Sciatic nerve (tissue), 2 donors: ENCODE measurements at places on chromosomes 2 and 18.

DNA sequence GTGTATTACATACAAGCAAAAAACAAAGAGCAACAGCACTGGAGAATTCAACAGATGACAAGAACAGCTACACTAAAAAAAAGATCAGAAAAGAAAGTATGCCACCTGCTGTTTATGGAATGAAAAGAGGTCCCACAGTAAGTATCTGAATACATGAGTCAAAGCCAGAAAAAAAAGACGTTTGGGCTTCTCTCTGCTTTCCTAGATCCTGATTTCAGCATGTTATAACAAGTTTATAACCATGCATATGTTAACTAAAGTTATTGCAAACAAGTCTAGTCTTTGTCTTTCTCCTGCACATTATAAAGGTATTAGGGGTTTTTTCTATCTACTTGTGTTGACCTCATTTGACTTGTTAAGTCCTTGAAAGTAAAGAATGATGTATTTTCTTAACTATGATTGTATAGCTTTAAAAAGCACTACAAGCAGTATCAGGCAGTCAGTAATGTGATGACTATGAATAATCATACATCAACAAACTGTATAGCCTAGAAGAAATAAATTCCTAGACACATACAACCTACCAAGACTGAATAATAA lies 108.5 kb upstream of the COL5A2 start:
- DNase-seq, result no peak

- no peak for DNase-seq
These were observed 265.1 kb downstream of the ETAA1 start for GRCh38 chr2:67662222-67662621.

DNA sequence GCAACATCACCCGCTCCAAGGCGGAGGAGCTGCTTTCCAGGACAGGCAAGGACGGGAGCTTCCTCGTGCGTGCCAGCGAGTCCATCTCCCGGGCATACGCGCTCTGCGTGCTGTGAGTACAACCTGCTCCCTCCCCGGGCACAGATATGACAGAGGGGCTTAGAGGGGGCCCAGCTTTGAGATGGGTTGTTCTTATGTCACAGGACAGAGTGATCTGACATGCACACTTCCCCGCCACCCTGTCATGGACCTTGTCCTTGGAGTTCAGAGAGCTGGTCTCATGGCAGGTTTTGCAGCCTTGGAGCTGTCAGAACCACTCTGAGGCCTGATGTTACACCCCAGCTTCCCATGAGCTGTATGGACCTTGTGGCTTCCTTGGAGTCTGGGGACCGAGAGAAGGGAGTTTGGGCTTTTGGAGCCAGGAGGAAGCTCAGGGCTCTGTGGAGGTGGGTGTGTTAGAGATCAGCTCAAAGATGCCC lies 398 bp downstream of the INPP5D start:
- no peak for DNase-seq

DNA sequence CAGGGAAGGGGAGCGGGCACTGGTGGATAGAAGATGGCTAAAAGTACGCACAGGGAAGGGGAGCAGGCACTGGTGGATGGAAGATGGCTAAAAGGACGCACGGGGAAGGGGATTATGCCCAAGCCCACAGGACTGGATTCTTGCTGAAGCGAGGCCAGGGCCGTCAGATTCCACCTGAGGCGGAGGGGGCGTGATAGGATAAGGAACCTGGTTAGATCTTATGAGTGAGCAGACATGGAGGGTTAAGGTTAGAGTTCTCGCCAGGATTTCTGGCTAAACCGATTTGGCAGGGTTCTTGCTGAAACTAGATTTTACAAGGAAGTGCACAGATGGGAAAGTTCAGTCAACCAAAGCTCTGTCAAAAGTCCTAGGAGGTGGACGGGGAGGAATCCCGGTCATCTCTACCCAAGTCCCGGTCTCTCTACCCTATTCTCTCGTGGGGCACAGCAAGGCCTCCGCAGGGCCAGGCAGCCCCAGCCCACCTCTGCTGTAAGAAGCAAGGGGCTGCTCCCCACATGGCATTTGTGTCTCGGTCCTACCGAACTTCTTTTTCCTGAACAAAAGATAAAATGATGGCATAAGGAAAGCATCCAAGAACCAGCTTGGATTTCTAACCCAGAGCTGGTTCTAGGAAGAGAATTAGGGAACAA lies 140.8 kb downstream of the PTGR3 start:
- DNase-seq, result no peak

DNA sequence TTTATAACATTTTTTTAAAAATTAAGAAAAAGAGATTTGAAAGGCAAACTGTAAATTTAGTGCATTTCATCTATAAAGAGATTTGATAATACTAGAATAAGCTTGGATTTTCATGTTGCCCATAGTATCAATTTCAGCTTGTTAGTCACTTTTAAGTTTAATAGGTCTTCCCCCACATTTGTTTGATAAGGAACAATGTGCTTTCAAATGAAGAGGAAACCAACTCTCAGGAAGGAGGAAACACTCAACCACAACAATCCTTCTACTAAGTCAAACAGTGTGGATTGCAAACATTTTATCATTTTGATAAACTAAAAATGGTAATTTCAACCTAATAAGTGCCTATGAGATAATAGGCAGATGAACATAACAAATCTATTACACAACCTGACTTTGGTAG lies 397.1 kb upstream of the CDH20 start:
- no peak for DNase-seq

DNA sequence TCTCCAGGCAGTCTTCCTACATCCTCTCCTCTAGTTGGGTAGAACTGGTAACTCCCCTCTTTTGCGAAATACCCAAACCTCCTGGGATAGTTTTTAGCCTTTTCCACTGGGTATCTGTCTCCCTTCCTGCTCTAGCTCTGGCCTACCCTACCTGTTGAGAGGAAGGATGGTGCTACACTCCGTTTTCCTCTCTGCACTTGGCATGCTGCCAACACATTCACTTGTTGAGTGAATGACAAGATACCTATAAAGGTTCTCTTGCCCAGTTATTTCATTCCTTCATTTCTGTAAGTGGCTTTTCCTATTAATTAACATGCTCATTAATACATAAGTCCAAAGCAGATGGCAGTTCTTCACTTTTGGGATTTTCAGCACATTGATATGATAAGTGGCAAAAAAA lies 293.8 kb downstream of the CNTNAP5 start:
- DNase-seq, result no peak

DNA sequence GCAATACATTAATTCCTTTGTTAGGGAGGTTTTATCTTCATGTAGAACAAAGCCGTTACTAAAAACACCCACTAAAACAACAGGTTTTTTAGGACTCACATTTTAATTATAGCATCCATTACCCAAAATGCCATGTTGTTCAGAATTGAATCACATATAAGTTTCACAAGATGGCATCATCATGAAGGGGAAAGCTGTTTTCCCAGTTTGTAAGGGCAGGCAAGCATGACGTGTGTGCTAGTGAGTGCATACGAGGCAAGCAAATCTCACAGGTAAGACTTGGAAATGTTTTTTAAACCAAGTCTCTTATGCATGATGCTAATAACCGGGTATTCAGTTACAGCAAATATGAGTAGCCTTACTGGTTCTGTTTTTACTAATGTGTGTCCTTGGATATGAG lies 111.8 kb upstream of the NFATC1 start:
- no peak for DNase-seq
